ENCODE measurements at places on chromosomes 3 and 15.

- DNase-seq, result no peak
These were observed 208.6 kb upstream of the PFN2 start for GRCh38 chr3:150179330-150179729.

- no peak for DNase-seq
These were observed 1305.2 kb downstream of the SI start for GRCh38 chr3:163773136-163773535.

DNA sequence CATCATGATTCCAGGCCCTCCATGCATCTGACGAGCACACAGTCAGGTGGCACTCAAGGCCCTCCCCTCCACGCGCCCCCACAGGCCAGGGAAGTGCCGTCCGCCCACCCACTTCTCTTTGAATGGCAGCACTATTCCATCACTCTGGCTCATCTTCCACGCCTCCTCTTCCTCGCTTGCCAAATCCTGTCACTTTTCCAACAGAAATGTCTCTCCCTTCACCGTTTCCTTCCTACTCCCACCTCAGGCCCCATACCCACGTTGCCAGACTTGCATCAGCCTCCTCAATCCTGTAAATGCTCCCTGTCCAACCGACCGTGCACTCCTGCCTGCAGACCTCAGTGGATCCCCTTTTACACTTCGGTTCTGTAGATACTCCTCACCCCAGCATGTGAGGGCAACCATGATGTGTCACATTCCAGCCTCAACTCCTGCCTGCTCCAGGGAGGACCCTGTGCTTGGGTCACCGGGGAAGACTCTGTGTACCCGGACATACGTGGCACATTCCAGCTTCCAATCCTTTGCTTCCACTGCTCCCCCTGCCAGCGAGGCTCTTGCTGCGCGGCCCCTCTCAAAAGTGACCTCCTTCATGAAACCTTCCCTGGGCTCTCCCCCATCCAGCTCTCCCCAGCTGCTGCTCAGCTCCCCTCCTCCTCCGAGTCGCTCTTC, 29.6 kb downstream of the ADCY5 start:
- no peak for DNase-seq

- DNase-seq, result no peak
These were observed 278.0 kb downstream of the FOXP1 start for GRCh38 chr3:71305231-71306206.

DNA sequence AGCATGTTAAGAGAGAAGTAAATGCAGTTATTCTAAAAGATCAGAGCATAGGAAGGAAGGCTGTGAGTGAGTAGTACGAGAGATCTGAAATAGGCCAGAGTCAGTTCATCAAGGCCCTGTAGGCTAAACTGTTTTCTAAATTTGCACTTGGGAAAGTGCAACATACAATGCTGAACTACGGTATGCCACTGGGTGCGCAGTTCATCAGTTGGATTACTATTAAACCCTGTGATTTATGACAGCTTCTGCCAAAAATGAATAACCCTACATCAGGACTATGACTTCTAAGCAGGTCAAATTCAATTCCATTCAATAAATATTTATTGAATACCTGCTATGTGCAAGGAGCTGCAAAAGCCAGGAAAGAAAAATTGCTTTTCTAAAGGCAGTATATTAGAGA, 10.8 kb downstream of the CBLB start:
- no peak for DNase-seq

GRCh38 chr3:146178006-146178689, 17.2 kb upstream of the PLOD2 start:
- DNase-seq, result no peak

DNA sequence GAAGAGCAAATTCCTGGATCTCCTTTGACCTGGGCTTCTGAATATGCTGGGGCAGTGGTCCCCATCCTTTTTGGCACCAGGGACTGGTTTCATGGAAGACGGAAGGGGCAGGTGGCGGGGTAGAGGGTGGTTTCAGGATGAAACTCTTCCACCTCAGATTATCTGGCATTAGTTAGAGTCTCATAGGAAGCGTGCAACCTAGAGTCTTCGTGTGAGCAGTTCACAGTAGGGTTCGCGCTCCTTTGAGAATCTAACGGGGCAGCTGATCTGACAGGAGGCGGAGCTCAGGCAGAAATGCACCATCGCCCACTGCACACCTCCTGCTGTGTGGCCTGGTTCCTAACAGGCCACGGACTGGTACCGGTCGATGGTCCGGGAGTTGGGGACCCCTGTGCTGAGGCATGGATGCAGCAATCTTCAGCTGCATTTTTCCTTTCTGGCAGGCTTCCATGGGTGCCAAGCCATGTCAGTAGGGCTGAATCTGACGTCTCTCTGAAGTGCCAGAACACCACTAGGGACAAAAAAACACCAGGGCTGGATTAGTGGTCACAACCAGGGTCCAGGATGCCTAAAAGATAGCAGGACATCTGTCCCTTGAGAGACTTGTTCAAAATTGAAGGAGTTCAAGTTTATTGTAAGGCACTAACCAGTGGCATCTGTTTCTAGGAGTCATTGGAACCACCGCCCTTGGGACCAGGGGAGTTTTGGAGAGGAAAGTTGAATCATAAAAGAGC, 8.4 kb upstream of the GOLGB1 start:
- DNase-seq, result no peak

GRCh38 chr15:63501256-63502089, 2.9 kb upstream of the USP3 start:
- DNase-seq, result peak; percentile 28

DNA sequence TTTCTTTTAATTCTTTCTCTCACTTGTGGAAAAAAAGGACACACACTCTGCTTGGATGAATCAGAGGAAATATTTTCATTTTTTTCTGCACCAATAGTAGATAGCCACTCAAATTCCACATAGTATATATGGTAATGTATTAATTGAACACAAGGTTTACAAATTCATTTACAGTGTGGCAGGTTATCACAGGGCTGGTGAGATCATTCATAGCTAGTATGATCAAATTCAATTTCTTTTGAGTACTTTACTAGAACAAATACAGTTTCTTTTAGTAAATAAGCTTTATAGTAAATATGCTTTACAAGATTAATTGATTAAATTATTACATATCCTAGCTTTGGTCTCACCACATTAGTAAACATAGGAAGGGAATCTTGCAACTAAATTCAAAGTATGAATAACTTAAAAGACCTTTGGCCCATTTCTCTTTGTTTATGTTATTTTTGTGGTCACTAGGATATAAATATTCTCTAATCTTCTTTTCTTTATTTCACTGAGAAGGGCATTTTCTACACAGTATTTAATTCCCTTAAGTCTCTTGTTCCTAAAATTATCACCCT, 40.1 kb upstream of the PARP14 start:
- DNase-seq, result no peak

DNA sequence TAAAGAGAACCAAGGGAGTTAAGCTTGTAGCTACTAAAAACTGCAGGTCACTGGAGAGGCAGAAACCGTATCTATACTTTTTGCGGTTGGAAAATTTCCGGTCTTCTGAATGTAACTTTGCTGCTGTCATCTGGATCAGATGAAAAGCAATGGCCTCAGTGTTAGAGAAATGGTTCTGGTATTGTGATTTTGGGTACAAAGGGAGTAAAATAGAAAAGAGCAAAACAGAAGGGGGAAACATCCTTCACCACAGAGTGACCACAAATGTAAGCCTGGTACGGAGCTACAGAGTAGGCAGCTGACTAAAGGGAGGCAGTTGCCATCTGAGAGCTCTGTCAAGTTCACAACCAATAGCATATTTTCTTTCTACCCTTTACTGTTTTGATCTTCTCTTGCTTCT, 5.6 kb downstream of the CD96 start:
- no peak for DNase-seq

GRCh38 chr15:73838831-73839426, 34.4 kb upstream of the TBC1D21 start:
- no peak for DNase-seq

DNA sequence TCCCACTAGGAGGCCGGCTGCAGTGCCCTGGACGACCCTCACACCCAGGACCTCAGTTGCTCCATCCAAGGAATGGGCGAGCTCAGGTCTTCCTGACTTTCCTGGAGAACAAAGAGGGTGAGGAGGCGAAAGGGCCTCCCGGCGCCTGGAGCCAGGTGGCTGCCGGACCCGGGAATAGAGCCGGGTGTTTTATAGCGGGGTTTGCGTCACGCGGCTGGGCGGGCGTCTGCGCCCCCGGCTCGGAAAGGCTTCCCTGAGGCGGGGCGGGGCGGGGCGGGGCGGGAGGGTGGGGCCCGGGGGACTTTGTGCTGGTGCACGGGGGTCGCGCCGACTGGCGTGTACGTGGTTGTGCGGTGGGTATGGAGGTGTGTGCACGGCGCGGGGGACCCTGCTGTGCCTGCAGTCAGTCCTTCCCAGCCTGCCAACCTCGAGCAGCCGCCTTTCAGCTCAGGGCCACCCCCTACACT, 4.6 kb upstream of the PRKCD start:
- no peak for DNase-seq

- DNase-seq, result no peak
These were observed 8.7 kb downstream of the PCSK6 start for GRCh38 chr15:101480613-101481380.

- peak; percentile 4 for DNase-seq
These were observed 11.1 kb upstream of the PLXND1 start for GRCh38 chr3:129617381-129618185.

GRCh38 chr15:51234176-51234927, 104.0 kb downstream of the CYP19A1 start:
- DNase-seq, result no peak

DNA sequence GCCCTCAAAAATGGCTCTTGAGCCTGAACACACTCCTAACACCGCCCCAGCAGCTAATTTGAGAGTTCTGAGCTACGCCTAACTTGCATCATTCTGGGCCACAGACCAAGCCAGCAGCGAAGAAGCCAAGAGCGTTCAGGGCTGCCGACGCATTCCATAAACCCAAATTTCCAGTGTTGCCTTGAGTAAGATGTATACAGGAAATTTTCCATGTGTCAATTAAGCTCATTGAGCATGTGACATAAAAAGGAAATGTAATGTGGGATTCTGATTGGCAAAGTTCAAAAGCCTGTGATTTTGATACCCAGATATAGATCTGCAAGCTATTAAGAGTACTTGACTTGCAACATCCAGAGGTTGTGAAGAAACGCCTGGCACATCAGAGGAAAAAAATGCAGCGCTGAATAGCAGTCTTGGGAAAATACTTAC, 148.6 kb upstream of the NR2F2 start:
- DNase-seq, result no peak

GRCh38 chr3:3627114-3627513, 172.1 kb upstream of the LRRN1 start:
- no peak for DNase-seq

DNA sequence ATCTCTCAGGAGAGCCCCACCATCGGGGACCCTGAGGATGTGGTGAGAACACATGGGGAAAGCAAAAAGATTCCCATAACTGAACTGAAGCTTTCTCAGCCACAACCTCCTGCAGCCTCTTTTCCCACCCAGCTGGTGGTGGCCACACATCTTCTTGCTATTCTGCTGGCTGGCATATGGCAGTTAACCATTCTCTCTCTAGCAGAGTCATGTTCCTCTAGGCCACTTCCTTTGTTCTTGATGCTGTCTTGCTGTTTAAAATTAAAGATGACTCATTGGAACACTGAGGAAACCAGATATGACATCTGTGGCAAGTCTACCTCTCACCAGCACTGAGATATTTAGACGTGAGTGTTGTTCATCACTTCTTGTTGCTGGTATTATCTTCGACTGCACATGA, 180.3 kb upstream of the ROBO2 start:
- no peak for DNase-seq

- no peak for DNase-seq
These were observed 146.4 kb upstream of the LIPC start for GRCh38 chr15:58285212-58285920.

- no peak for DNase-seq
These were observed 124.3 kb downstream of the CHSY1 start for GRCh38 chr15:101127506-101128076.

- no peak for DNase-seq
These were observed 8.2 kb downstream of the RUBCN start for GRCh38 chr3:197728487-197728886.

DNA sequence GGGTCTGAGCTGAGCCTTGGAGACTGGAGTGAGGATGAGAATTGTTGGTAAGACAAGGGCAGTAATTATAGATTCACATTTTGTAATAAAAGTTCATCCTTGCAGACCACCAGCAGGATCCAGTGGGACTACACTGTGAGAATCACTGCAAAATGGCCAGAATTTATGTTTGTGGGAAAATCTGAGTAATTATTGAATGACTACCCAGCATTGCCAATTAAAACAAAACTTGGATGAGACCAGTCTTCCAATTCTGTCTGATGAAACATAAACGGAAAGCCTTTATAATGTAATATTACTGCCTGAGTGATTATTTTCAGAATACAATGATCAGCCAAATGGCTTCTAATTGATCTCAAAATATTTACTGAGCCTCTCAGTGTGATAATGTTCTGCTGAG, 323.3 kb upstream of the C2CD4B start:
- no peak for DNase-seq

GRCh38 chr15:99282121-99282520, 30.8 kb downstream of the LRRC28 start:
- no peak for DNase-seq

Data from T-helper 17 cell (primary cell).